ENCODE measurements at places on chromosomes 7 and 10.

DNA sequence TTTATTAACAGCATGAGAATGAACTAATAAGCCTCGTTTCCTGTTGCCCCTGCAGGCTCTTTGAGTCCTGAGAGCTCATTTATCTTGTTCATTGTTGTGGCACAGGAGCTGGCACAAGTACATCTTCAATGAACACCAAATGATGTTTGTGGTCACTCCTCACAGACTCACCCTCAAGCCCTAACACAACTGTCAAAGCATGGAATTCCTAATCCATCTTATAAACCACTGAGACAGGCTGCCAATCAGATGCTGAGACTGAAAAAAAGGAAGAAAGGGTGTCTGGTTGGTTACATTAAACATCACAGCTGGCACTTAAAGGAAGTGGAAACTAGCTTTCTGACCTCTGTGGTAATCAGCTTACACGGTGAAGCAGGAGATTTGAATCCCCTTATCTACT, 7.7 kb upstream of the CCDC172 start:
- DNase-seq, result no peak

DNA sequence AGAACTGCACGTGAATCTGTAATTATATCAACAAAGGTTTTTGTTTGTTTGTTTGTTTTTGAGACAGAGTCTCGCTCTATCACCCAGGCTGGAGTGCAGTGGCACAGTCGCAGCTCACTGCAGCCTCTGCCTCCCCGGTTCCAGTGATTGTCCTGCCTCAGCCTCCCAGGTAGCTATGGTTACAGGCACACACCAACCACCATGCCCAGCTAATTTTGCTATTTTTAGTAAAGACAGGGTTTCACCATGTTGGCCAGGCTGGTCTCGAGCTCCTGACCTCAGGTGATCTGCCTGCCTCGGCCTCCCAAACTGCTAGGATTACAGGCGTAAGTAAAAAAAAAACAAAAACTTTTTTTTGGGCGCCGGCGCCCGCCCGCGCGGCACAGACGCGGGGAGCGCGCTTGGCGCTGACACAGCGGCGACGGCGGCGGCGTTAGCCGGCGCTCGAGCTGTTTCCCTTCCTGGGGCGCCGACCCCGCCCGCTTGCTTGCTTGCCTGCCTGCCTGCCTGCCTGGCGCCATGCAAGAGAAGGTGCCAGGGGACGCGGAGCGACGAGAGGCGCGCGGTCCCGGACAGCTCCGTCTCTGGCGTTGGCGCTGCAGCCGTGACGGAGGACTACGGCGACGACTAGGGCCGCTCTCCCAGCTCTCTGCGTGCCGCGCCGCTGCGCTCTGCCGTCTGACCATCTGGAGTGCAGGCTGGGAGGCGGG, 171.4 kb upstream of the NUPR2 start:
- DNase-seq, result no peak

- DNase-seq, result no peak
Measured at GRCh38 chr7:110564246-110564645, 526.7 kb upstream of the LRRN3 start.

DNA sequence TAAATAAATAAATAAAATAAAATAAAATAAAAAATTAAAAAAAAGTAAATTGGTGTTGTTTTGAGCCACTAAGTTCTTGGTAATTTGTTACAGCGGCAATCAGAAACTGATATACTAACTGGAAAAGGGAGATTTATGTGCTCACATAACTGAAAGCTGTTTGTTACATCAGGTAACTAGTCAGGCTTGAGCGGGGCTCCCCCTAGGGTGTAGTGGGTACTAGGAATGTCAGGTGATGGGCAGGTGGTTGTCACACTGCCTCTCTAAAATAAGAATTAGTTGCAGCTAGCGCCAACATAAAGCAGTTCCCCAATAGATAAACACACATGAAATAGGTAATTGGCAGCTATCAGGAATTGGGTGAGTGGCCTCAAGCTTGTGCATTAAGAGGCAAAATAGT, 1336.9 kb downstream of the XPNPEP1 start:
- DNase-seq, result no peak

- no peak for DNase-seq
Measured at GRCh38 chr10:127458829-127459228, 90.3 kb upstream of the NPS start.

DNA sequence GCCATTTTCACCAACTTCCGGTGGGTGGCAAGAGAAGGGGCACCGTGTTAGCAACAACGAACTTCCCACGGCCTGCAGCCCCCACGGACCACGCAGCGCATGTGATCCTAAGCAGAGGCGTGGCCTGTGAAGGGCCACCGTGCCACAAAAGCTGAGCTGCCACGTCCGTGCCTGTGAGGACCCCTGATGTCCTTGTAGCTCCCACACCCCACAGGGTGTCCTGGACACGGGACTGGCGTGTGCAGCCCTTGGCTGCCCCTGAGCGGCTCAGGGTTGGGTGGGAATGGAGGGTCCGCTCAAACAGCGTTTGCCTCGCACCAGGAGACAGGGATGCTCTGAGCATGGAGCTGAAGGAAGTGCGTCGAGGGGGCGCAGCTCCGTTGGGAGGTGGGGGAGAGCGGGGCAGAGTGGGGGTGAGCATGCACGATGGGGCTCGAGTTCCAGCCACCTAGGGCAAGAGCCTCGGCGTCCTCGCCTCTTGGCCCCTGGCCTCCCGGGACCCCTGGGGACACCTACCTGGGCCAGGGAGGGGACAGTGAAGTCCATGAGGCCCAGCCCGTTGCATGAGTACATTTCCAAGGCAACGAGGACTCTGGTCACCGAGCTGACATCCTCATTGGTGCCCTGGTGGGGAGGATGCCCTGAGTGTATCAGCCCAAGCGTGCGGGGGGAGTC, 33.6 kb downstream of the CFAP46 start:
- DNase-seq, result no peak

DNA sequence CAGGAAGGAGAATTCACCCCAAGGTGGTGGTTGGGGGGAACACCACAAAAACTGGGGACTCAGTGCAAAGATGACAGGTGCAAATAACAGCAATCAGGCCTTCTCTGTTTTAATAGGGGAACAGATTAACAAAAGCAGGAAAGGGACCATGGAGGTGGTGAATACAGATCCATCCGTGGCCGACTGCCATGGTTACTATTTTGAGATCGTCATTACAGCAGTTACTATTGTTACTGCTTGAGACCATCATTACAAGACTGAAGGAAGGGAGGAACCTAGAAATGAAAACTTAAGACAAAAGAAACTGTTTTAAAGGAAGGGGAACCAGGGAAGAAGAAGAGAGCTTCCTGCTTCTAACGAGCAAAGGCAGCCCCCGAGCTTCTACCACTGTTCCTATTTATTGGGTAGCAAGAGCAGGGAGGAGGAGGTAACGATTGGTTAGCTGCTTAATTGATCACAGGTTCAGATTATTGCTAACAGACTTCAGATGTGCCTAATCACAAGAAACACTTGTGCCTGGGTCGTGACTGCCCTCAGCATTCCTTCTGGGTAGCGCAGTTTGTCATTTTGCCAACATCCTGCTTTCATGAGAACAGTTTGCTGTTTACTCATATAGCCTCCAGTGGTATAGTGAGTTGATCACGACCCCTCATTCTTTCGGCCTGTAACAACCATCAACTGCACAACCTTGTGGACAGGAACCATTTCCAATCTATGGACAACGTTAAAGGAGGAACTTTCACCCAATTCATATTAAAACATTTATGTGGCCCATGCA, 216.3 kb downstream of the CHCHD3 start:
- DNase-seq, result no peak

- no peak for DNase-seq
Measured at GRCh38 chr7:103297837-103298179, 573 bp downstream of the PMPCB start.

DNA sequence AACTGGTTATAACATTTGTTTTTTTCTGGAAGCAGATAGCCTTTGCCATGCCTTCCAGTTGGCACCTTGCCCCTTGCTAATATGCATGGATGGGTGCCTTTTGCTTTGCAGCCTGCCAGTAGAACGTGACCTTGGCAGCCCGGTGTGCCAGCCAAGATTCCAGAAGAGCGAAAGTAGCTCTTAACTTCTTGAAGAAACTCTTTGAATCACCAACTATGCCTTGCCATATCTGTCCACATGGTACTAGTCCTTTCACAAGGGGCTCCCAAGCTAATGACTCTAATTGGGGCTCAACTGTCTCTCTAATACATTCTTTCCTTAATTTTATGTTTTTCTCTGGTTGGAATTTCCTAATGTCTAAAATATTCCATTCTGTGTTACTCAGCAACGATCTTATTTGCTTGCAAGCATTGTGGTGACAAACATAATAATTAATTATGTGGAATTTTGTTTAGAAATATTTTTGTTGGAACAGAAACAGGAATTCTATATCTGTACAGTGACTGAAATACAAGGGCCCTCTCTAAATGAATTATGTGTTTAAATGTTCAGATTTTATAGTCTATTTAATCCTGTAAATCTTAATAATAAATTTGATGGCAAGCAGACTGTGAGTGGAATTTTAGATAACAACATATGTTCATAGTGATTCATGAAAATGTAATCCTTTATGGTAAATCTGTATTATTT, 45.8 kb downstream of the HDAC9 start:
- no peak for DNase-seq

GRCh38 chr7:18087687-18088078, 60.0 kb upstream of the PRPS1L1 start:
- DNase-seq, result no peak

DNA sequence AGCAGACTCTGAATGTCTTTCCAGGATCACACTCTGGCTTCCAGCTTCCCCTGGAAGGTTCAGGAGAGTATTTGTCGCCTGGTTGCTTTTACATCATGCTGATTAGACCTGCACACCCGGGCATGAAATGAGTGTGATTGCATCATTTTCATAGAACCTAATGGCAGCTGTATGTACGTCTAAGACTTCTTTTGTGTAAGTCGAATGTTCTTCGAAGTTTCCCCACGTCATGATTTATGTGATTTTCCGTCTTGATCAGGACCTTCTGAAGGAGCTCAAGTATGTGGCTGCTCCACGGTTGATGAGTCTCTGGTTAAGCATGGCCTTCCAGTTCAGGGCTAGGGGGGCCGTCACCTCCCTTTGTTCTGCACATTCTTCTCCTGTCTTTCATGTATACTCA, 4.5 kb downstream of the EIF4H start:
- no peak for DNase-seq

DNA sequence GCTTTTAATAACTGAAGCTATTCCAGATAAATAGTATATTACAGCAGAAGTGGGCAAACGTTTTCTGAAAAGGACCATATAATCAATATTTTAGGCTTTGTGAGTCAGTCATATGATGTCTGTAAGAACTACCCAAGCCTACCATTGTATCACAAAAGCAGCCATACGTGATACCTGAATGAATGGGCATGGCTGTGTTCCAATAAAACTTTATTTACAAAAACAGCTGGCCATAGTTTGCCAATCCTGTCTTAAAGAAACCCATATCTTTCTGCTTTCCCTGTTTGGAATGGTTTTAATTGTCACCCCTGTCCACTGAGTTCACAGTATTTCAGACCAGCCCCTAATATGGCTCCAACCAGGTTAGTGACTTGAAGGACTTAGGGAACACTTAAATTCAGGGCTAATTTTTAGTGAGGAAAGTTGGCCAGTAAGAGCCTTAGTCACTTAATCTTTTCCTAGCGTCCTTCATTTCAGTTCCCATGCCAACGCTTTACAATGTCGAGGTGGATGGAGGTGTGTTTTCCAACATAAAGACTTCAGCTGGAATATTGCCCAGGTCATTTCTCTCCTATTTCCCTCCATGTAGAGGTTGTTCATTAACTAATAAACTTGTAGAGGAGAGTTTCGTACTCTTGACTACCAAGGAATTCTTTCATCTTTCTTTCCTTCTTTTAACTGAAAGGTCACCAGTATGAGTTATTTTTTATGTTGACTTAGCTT, 184.5 kb downstream of the TRIL start:
- DNase-seq, result no peak

DNA sequence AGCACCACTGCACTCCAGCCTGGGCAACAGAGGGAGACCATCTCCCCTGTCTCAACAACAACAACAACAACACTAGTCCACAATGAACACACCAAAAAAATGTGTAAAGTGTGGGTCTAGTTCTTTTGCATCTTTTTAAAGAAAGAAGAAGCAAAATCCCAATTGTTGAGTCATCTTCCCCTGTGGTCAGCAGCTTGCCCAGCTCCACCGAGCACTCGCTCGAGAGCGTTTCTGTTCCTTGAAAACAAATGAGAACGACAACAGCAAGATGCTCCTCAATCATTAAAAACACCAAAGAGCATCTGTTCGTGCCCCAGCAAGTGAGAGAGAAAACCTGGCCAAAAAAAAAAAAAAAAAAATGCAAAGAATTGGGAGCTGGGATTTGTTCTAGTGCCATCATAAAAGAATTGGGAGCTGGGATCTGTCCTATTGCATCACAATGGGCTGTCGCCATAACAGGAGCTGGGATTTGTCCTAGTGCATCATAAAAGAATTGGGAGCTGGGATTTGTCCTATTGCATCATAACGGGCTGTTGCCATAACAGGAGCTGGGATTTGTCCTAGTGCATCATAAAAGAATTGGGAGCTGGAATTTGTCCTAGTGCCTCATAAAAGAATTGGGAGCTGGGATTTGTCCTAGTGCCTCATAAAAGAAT, 118.1 kb downstream of the PTPRN2 start:
- DNase-seq, result no peak

GRCh38 chr7:3106361-3106826, 62.7 kb upstream of the CARD11 start:
- DNase-seq, result no peak

DNA sequence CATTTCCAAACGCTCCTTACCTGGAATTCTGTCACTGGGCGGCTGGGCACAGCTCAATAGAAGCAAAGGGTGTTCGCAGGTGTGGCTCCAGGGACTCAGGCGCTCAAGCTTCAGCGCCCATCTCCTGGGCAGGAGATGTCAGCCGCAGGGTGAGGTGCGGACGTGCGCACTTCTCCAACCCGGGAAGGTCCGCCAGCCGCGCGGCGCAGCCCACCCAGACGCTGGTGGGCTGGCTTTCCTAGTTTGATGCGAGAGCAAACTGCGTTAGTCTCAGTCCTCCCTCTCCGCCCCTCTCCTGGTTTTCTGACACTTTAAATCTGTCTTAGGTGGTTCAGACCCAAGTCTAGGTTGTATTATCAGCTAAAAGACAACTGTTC, 267 bp downstream of the CALCR start:
- DNase-seq, result no peak

DNA sequence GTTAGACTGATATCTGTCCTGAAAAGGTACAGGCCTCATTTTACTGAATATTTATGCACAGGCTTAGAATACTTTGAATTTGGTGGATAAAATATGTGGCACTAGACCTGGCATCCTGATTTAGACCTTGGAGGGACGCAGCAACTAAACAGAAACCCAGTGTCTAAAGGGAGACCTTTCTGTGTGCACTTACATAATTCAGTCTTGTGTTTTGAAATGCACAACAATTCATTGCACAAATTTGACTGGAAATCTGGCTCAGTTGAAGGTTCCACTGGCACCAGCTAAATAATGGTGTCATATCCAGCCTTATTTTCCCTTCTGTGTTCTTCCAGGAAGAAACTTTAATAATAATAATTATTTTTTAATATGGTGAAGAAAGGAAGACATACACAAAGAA, 142.1 kb downstream of the SND1 start:
- no peak for DNase-seq

- no peak for DNase-seq
Measured at GRCh38 chr10:12774204-12774894, 227.2 kb downstream of the CCDC3 start.
